ENCODE measurements at places on chromosomes 4 and X.

- DNase-seq = no peak
Observed at GRCh38 chr4:12203945-12204344, 775.3 kb upstream of the HS3ST1 start.

GRCh38 chr4:16259889-16260246 is 33.6 kb upstream of the TAPT1 start:
- no peak for DNase-seq

- no peak for DNase-seq
Observed at GRCh38 chr4:144906181-144906925, 191.6 kb downstream of the ANAPC10 start.

GRCh38 chr4:56981795-56982201 is 3.1 kb downstream of the POLR2B start:
- no peak for DNase-seq

DNA sequence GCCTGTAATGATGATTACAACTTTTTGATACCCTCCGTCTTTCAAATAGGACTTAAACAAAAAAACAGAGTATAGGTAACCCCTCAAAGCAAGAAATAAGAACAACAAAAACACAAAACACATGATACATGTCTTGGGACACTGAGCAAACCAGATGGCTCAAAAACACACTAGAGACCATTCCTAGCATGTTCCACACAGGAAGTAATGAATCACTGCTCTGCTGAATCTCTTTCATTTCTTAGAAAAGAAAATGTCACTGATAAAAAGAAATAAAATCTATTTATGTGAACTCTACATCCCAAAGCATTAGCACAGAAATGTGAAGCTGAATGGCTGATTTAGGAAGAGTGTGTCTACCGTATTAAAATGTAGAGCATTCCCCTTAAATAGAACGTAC is 134.5 kb upstream of the IL15 start:
- DNase-seq = no peak

DNA sequence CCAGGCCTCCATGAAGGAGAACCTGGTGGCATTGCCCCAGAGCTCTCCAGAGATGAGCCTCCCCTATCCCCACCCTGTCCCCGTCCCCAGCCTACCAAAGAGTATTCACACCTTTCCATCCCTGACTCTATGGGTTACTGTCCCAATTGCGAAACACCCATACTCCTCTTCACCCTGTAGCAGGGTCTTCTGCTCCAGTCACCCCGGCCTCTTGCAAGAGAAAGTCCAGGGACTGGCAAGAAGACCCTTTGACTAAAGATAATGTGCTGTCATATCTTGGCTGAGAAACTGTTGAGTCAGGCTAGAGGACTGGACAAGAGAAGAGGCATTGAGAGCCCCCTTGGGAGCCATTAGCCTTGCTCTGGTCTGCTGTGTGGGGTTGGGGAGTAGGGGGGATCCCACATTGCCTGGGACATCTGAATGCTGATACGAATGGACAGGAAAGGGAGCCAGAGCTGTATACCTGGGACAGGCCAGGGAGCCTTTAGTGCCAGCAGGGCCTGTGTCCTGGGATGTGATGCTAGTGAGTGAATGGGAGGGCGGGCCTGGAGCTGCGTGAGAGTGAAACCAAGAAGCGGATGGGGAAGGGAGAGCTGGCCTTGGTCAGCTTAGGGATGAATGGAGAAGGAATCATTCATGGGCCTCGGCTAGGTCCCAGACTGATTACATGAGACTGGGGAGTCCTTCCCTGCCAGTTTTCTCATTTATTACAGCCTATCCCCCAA is 27.1 kb downstream of the NALF2 start:
- no peak for DNase-seq

DNA sequence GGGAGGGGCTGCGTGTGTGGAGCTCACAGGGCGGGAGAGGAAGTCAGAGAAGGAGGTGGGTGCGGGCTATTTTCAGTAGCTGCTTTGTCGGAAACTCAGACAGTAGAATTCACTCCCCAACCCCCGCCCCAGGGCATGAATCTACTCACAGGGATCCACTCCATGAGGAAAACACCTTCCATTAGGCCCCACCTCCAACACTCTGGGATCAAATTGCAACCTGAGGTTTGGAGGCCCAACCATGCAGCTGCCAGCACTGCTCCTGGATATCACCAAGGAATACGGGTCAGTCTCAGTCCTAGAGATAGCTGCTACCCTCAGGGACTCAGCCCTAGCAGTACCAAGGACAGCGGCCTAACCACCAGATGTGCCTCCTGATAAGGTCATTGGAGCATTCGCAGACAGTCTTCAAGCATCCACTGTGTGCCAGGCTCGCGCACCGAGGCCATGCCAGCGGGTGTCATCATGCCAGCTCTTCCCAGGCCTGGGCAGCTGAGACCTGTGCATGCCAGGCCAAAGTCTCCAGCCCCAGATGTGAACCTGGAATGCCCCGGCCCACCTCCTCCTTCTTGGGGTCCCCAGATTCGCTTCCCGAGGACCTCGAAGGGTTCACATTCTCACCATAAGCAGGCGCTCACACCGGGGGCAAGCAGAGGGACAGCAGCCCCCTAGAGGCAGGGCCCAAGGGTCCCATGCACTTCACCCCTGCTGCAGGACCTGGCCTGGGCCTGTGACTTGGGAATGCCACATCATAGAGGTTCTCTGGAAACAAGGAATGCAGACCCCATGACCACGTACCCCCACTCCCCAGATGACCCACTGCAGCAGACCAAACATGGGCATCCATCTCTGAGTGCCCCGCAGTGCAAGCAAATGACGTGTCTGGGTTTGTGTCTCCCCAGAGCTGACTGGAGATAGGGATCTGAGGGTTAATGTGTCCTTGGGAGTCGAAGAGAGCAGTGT is 102.3 kb downstream of the ADRA2C start:
- DNase-seq = no peak

- no peak for DNase-seq
Observed at GRCh38 chr4:80197601-80198440, 518 bp downstream of the PRDM8 start.

DNA sequence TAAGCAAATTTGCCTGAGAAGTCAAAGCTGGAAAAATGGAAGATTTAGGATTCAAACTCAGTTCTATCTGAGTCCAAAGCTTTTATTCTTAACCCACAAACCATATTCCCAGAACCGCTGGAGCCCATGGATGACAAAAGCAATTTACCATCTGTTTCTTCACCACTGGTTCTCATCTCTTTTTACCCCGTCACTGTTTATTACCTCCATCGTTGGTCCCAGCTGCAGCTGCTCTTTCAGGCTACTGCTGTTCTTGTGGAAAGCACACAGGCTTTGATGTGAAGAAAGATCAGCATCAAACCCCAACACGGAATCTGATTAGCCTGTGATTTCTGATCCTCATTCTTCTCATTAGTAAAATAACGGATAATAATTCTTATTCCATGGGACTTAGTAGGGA is 9.5 kb downstream of the FBXO8 start:
- no peak for DNase-seq

GRCh38 chr4:113170805-113171468 is 121.5 kb downstream of the ANK2 start:
- no peak for DNase-seq

DNA sequence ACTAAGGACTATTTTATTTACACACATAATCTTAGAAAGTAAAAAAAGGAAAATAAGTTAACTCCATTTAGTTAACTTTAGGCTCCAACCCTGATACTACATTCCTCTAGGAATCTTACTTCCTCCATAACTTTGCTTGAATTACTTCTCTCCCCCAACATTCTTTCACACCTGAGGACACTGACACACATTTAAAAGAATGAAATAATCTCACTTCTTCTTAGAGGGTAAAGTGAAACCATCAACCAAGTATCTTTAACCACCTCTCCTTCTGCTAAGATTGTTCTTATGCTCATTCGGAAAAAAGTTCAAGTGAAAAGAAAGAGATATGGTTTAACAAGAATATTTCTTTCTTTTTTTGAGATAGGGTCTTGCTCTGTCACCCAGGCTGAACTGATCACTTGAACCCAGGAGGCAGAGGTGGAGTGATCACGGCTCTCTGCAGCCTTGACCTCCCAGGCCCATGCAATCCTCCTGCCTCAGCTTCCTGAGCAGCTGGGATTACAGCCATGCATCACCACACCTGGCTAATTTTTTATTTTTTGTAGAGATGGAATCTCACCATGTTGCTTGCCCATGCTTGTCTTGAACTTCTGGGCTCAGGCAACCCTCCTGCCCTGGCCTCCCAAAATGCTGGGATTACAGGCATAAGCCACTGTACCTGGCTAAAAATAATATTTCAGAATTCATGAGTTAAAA is 28.5 kb downstream of the SLC25A4 start:
- DNase-seq = no peak

GRCh38 chr4:183637461-183637860 is 21.5 kb downstream of the RWDD4 start:
- DNase-seq = no peak

- DNase-seq = no peak
Observed at GRCh38 chr4:138758876-138759553, 256.6 kb upstream of the NOCT start.

GRCh38 chr4:156584100-156584499 is 387.5 kb downstream of the PDGFC start:
- no peak for DNase-seq

GRCh38 chrX:39710776-39711175 is 387.0 kb downstream of the BCOR start:
- DNase-seq = no peak

DNA sequence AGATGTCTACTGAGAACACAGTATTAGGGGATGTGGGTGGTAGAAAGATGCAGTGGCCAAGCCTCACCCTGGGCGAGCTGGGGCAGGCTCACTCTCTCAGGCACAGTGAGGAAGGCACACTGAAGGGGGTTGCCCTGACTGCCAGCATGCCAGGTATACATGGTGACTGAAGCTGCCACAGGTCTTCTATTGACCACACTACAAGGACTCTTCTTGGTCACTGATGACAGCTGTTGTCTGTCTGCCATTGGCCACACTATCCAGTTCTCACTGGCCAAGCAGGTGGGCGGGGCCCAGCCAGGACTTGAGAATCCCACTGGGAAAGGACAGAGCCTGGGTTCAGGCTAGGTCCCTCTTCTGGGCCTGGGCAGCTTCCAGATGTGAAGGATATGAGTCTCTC is 39.7 kb upstream of the TBC1D14 start:
- DNase-seq = no peak

DNA sequence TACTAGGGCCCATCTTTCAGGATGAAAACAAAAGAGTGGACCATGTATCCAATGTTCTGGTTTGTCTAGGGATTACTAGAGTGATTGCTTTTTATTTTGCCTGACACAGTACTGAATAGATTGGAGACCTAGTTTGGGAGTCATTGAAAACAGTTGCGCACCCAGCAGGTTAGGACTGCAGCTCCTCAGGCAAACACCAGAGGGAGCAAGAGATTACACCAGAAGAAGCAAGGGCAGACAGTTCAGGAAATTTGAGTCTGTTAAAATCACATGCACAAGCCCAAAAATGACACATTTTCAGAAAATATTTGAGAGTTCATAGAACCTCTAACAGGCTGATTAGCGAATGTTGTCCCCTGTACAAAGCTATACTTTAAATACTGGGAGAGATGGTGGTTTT is 55.6 kb downstream of the CYLC1 start:
- DNase-seq = no peak

- DNase-seq = no peak
Observed at GRCh38 chrX:99301990-99302389, 1108.1 kb downstream of the PCDH19 start.

DNA sequence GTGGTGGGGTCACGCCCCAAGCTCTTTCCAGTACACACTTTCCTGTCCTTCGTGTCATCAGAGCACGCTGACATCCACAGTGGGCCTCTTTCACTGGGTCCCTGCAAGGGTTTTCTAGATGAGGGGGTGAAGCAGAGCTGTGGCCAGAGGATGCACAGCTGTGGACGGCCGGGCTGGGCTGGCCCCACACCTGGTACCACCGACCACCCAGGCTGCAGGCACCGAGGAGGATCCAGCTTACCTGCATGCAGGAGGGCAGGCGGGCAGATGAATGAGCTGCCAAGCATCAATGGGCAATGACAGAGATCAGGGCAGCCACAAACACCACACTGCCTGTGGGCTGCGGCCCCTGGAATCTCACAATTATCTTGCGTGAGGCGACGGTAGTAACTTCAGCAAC is 9.5 kb upstream of the GRPEL1 start:
- DNase-seq = no peak

DNA sequence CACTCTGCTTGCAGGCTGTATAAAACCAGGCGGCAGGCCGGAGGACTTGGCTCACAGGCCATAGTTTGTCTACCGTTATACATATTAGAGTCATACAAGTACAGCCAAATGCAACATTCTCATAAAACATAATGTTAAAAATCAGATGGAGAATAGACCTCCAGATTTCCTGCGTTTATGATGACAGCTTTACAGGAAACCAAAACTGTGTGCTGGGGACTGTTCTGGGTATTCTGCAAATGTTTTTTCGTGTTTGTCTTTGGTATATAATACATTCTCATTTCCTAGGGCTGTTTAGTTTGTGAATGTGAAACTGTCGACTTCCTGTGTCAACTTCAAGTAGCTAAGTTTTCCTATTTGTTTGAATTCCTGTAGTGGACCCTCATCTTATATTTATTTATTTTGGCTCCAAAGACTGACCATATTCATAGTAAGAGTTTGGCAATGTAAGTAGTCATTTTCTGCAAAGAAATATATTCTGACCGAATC is 79.5 kb upstream of the FAM9C start:
- DNase-seq = no peak

GRCh38 chrX:122787231-122787630 is 396.8 kb upstream of the GRIA3 start:
- no peak for DNase-seq

DNA sequence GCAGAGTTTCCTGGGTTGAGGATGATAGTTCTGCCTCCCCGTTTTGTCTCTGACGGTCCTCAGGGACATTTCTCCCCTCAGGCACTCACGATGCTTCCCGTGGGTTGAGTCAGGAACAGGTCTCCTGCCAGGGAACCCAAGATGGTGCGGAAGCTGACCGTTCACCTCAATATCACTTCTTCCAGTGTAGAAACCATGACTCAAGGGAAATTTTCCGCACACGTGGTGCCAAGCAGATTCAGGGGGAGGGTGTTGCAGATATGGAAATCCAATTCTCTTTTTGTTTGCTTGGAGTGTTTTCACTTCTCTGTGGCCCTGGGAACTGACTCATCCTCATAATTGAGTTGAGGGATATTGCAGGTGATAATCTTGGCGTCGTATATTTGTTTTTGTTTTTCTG is 46.7 kb downstream of the CXorf49B start:
- no peak for DNase-seq

DNA sequence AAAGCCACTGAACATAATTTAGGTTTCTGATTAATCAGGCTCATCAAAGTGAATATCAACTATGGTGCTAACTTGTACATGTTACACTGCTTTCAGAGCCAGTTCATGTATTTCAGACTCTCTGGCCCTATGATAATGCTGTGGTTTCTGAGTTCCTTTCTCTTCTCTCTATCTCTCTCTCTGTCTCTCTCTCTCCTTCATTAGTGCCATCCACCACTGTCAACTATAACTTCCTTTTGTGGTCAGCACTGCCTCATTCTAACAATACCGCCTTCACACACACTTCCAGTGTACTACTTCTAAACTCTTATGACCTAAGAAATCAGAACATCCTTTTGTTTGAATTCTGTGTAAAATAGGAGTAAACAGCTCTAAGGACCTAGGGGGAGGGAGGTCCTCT is 907.1 kb downstream of the RPA4 start:
- no peak for DNase-seq

- no peak for DNase-seq
Observed at GRCh38 chr4:86484241-86484640, 109.9 kb upstream of the PTPN13 start.

- no peak for DNase-seq
Observed at GRCh38 chr4:1195891-1196401, 23.6 kb upstream of the SPON2 start.

Data from T-cell (primary cell).